Fibroblast of mammary gland (primary cell): ENCODE measurements at places on chromosomes 6 and 20.

- DNase-seq: no peak
Observed at GRCh38 chr6:7882505-7883257, 27.9 kb downstream of the TXNDC5 start.

DNA sequence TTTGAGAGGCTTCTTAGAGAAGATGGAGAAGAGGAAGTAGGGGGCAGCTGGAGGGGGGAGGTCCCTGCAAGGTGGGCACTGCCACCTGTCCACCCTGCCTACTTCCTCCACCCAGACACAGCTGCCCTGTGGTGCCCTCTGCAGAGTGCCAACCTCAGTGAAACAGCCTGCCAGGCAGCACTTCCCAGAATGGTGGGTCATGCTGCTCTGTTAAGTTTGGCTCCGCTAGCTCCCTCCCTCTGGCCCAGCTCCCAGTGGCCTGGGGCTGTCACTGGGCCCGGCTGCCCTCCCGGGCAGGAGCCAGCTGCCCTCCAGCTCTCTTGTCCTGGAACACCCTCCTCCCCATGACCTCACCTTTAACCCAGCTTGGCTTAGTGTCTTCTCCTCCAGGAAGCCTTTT, 5.1 kb upstream of the EPB41L1 start:
- no peak for DNase-seq

DNA sequence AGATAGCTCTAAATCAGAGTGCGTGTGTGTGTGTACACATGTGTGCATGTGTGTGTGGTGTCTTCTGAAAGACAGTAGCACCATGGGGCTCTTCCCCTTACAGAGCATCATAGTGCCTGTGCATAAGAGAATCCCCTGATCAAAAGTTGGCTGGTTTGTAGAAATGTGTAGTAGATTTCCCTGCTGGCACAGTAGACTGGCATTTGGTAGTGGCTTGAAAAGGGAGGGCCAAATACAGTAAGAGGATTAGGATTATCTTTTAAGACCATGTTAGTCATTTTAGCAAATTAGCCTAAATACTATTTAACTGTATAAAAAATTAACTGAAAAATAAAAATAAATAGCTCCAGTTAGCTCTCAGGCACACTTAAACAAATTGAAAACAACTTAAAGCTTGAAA, 112.6 kb downstream of the B3GAT2 start:
- no peak for DNase-seq

- no peak for DNase-seq
Observed at GRCh38 chr20:47876311-47877088, 91.2 kb upstream of the SULF2 start.

- no peak for DNase-seq
Observed at GRCh38 chr20:59790346-59790745, 143.1 kb downstream of the SYCP2 start.

GRCh38 chr20:23165964-23166363, 79.8 kb upstream of the CD93 start:
- no peak for DNase-seq

- no peak for DNase-seq
Observed at GRCh38 chr6:47428288-47428687, 49.3 kb upstream of the CD2AP start.

GRCh38 chr6:75412969-75413662, 80.5 kb downstream of the FILIP1 start:
- no peak for DNase-seq

DNA sequence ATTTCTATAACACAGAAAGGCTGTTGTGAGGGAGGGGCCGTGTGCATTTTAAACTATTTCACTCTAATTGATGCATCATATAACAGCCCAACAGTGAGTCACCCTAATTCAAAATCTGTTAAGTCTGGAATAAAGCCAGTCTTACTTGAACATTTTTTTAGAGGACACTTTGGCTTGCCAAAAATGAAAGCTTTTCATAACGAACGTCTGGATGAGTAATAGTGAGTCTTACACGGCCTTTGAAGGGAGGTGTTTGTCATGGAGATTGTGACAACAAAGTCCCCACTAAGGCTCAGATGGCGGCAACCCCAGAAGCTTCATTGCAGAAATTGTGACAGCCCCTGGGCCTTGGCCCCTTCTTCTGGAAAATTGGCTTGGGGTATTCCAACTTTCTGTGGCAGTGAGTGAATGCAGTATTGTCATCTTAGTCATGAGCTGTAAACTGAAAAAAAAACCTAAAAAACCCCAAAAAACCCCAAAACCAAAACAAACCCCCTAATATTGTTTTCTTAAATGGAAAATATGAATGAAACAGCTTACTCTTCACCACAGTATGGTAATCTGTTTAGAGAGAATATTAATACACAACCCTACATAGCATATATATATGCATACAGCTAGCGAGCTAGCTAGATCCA, 92.6 kb upstream of the CLDN20 start:
- peak; percentile 96 for DNase-seq

DNA sequence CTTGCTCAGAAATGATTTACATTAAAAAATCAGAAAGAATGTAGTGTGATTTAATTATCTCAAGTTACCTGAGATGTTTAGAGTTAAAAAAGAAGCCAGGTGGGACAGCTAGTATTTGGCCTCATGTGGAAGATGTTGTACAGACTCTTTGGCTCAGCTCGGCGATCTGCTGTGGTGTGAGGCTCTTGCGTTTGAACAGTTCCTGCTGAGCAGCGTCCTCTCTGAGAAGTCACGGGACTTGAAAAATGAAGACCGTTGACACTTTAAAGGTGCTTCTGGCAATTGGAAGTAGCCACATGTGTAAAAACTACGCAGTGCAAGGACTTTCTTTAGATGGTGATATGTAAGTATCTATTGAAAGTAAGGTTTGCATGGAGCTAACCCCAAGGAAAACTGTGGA, 169.0 kb downstream of the BACH2 start:
- DNase-seq: no peak

GRCh38 chr6:41975276-41975675, 33.7 kb upstream of the CCND3 start:
- no peak for DNase-seq

DNA sequence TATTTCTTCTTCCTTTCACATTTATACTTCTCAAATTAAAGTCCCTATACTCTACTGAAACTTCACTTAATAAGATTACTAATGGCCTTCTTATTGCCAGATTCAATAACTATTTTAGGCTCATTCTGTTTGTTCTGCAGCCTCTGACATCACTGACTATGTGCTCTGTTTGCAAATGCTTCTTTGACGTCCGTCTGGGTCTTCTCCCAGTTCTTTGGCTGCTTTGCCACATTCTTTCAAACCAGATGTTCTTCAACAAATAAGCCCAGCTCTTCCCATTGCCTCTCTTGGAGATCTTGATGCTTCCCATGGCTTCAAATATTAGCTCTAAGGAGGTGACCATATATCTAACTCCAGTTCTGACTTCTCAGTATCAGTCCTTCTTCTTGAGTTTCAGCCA, 117.4 kb downstream of the BTBD9 start:
- peak; percentile 86 for DNase-seq

GRCh38 chr20:54097236-54097529, 26.8 kb upstream of the BCAS1 start:
- DNase-seq: no peak

GRCh38 chr6:79536954-79537747, at the start of gene LCA5:
Gene LCA5, minus strand, starts transcription at chr6:79537430. Its CDS starts 18,536 bp downstream, at chr6:79518894.
- peak; percentile 97 for DNase-seq

DNA sequence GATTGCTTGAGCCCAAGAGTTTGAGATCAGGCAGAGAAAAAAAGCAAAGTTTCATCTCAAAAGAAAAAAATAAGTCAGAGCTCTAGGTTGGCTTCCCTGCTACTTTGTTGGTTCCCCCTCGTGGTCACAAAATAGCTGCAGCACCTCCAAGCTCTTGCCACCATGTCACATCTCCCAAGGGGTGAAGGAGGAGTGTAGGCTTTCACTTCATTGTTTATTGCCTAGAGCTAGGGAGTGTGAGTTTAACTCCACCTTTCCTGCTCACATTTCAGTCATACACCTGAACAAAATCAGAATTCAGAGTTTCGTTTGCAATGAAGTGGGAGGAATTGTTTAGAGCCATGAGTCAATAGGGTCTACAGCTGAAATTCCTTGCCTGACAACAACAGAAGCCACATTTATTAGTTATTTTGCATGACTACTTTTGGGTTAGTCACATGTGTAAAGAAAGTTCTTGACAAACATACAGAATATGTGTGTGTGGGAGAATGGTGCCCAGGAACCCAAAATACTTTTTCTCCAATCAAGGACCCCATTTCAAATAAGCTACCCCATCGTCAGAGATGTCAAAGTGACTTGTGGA, 56.2 kb upstream of the UFL1 start:
- no peak for DNase-seq

DNA sequence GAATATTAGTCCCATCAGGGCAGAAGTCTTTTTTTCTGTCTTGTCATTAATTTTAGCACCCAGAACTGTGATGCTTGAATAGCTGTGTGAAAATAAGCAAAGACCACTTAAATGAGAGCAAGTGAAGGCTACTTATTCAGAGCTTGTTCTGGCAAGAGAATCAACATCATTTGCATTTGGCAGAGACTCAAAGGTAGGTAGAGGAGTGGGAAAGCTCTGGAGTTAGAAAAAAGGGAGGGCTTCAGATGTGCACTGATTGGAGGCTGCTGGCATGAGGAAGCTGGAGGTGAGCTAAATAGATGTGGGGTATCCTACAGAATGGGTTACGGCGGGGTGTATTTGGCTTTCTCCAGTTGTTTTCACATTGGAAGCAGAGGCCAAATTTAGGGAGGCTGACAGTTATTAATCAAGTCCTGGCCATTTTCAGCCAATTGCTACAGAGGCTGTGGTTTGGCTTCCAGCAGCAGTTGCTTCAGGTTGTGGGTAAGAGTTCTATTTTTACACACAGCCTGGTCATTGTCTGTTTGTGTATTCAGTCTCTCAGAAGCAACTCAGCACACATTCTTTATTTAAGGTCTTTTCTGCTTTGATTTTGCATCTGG, 254.3 kb downstream of the BTBD3 start:
- peak; percentile 95 for DNase-seq

GRCh38 chr20:58719971-58720371, 27.4 kb downstream of the NPEPL1 start:
- no peak for DNase-seq

DNA sequence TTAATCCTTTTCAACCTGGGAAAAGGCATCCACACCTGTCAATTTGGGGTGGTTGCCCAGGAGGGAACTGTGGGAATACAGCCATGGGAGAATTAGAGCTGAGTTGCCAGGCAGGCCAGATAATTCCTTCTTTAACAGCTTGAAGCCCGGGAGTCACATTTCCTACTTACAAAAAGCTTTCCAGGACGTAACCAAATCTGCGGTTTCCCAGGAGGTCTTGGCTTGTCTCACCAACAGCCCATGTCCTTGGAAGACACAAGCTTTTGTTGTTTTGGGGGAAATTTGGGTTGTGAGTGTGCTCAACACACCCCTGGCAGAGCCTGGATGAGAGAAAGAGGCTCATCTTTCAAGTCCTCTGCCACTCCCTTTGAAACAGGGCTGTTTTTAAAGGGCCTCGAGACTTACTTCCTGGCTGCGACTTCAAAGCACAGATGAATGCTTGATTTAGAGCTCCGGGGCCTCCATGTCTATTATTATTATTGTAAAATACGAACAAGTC, 465.9 kb upstream of the BTBD3 start:
- peak; percentile 63 for DNase-seq

GRCh38 chr6:82364087-82365015, 734 bp downstream of the TPBG start:
- peak; percentile 60 for DNase-seq

- no peak for DNase-seq
Observed at GRCh38 chr6:164744301-164744700, 565.1 kb downstream of the C6orf118 start.

DNA sequence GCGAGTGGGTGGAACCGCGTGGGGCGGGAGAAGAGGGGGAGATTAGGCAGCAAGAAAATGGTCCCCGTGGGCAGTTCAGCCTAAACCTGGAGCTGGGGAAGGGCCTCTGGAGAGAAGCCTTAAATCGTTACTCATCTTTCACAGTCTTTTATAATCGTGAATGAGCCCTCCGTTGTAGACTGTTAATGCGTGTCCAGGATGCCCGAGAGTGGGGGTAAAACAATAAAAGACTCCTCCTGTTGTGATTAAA, 11.0 kb upstream of the ELOVL5 start:
- DNase-seq: no peak

DNA sequence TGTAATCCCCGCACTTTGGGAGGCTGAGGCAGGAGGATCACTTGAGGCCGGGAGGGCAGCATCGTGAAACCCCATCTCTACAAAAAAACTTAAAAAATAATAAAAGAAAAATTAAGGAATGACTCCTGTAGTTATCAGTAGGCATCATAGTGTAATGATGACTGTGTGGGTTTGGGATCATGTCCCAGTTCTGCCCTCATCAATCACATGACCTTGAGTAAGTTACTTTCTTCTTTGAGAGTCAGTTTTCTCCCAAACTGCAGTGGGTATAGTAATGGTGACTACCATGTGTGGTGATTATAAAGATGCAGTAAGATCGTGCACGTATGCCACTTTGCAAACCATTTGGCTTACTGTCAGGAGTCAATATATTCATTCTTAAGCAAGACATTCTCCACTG, 89.2 kb downstream of the TXNDC5 start:
- peak; percentile 53 for DNase-seq

DNA sequence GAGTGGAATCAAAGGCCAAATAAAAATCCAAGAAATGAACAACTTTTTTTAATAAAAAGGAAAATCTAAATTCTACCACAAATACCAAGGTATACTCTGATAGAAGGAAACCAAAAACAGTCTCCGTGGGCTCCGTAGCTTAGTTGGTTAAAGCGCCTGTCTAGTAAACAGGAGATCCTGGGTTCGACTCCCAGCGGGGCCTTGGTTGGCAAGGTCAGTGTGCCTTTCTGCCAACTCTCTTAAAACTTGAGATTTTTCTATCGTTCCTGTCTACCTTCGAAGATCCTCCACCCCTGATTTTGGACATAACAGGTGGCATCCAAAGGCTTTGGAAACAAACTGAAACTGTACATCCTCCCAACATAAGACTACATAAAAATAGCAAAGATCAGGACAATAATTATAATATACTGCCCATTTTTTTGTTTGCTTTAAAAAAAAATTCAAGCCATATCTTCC, 197.9 kb downstream of the TRIM27 start:
- DNase-seq: peak; percentile 63

DNA sequence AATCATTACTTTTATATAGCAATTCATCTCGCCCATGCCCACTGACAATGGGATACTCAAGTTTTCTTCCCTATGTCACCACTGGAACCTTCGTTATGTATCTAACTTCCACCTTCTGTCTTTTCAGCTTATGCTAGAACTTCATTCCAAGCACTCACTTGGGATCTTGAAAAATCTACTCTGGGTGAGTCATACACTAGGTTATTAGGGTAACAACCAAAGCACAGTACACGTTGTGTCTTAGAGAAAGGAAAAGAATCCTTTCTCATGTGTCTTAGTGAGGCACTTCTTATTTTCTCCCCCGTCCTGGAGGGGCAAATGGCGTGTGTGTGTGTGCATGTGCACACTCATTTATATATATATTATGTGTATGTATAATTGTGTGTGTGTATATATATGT, 18.3 kb upstream of the FAM162B start:
- DNase-seq: peak; percentile 28

DNA sequence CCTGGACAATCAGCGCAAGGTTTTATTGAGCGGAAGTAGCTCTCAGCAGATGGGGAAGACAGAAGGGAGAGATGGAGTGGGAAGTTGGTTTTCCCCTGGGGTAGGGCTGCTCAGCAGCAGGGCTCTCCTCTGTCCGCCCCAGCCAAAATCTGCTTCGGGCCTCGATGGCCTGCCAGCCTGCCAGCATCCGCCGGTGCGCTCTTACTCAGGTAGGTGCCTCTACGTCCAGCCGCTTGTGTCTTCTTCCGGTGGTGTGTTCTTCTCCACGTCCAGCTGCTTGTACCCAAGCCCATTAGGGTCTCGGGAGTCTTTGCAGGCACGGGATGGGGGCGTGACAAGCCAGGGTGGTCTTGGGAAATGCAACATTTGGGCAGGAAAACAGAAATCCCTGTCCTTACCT, 1340.0 kb upstream of the MAP3K7 start:
- DNase-seq: no peak
